ENCODE measurements at places on chromosomes 5 and 9. TPM values are rescaled to one million over a fixed set of nuclear protein-coding genes. Genes with fewer than 3 reads are reported as not detected.

Gene FOXD4L3
- 0.34 TPM for total RNA-seq

Gene CDH6
- total RNA-seq = 1.5 TPM

Gene SOWAHA
- total RNA-seq = not detected

Gene ACER2
- 10.5 TPM for total RNA-seq

Gene RHOBTB3
- total RNA-seq = 102 TPM

Gene JAKMIP2
- 0.25 TPM for total RNA-seq

Gene TMEM232
- total RNA-seq = 1.0 TPM

Gene TCF7
- total RNA-seq = 0.34 TPM

Gene PLAC8L1
- total RNA-seq = not detected

Gene IL9
- total RNA-seq = not detected

Gene PROB1
- 2.1 TPM for total RNA-seq

Gene PCDHGB6
- 2.6 TPM for total RNA-seq

Gene DNAH5
- total RNA-seq = 0.12 TPM

Gene ZBTB43
- 6.9 TPM for total RNA-seq

Gene KLHL3
- 2.6 TPM for total RNA-seq

Gene INSL4
- total RNA-seq = not detected

Gene HACD4
- total RNA-seq = 1.3 TPM

Gene CAMSAP1
- total RNA-seq = 15.5 TPM

Gene TAF11L10
- total RNA-seq = not detected

Gene TMC1
- not detected for total RNA-seq

Data from cardiac ventricle fibroblast (primary cell).